ENCODE measurements at places on chromosomes 3 and 15.

GRCh38 chr3:33424606-33425452, 15.4 kb downstream of the UBP1 start:
- DNase-seq: no peak

DNA sequence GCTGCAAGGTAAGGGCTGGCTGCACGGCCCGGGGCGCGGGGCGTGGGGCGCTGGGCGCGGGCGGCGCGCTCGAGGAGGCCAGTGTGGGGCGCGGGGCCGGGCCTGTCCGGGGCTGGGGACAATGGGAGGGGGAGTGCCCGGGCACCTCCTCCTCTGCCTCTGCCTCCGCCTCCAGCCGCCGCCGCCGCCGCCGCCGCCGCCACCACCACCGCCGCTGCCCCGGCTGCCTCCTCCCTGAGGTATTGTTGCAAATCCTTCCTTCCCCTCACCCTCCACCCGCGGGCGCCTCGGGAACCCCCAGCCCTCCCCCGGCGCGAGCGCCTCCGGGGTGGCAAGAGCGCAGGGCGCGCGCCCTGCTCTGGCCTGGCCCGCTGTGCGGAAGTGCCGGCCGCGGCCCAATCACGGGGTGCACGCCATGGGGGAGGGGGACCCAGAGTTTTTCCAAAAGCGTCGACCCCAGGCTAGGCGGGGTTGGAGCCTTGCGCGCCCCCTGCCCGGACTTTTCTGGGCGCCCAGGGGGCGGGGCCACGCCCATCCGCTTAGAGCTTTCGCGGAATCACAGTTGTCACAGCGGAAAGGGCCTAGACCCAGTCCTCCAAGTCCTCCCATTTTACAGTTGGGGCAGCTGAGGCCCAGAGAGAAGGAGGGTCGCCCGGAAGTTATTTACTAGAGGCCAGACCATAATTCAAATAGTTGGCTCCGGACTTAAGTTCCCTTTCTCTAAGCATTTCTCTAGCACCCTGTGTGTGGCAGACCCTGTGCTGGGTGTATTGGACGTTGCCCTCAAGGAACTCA, at the start of gene LPP:
TSS of gene LPP (plus strand) at position 144 of the 795 bp plus-strand sequence. CDS start 251,964 bp downstream, outside the sequence.
- DNase-seq: peak; percentile 76

DNA sequence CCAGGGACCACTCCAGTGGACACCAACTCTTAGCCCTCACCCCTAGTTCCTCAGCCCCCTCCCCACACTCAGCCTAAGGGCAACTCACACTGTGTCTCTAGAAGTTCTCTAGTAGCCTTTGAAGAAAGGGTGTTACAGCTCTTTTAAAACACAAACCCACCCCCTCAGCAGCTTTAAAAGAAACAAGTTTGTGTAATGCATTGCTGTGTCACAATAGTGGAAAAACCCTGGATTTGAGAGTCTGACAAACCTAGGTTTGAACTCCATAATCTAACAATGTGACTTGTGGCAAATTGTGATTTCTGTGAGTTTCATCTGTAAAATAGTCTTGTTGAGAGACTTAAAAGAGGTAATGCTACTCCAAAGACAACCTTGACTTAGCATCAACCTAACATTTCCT, 54.0 kb downstream of the PLCH1 start:
- DNase-seq: no peak

DNA sequence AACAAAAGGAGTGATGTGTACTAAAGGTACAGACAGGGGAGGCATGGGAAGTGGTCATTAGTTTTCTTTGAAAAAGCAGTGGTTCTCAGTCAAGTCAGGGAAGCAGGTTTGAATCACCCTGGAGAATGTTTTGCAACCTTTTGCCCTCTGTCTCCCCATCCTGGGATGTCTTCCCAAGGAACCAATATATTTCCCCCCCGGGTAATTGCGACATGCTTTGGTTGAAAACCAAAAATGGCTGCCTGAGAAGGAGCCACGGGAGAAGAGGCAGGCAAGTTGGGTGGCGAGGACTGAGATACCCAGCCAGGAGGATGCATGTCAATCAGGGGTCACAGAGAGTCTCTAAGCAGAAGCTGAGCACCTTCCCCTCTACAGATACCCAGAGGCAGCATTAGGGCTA, 20.2 kb upstream of the PPP1R2 start:
- no peak for DNase-seq

Data from mucosa of gallbladder (tissue), 1 donor.